SJSA1 (cell line): ENCODE measurements at places on chromosomes 1 and 21. TPM values are rescaled to one million over a fixed set of nuclear protein-coding genes. Genes with fewer than 3 reads are reported as not detected.

DNA sequence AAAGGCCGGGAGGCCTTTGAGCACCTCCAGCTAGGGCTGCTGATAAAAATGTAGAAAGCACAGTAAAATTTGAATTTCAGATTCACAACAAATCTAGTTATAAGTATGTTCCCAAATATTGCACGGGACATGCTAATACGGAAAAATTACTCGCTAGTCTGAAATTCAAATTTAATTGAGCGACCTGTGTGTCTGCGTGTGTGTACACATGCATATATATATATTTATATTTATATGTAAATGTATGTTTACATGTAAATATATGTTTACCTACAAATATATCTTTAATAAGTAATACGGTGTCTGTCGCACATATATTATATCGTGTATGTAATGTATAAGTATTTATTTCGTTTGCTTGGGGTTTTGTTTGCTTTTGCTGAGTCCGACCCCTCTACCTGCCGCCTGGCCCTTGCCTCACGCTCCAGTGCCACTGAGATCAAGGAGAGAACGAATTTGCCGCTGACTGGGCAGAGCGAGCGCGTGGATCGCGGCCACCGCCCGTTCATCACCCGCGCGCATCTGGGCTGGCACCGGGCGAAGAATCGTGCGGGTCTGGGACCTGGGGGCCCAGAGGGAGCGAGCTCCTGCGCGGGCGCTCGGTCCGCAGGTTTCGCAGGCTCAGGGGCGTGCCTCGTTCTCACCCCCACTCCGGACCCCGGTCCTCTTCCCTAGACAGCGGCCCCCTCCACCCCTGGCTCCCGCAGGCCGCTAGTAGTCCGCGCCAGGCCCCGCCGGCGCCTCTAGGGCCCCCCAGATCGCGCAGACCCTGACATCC, 534 bp upstream of the WRAP73 start:
- no peak overlapping the region for H3K27ac ChIP-seq
- peaks cover 29% of the 10 kb centered on the region for H3K27me3 ChIP-seq
- DNase-seq, result no peak
- H3K4me1 ChIP-seq, result peaks cover 14% of the 10 kb centered on the region
- peaks cover 17% of the 10 kb centered on the region for H3K36me3 ChIP-seq
- H3K4me3 ChIP-seq, result peak overlapping the region; percentile 73

- DNase-seq, result no peak
- H3K36me3 ChIP-seq, result peaks cover 6% of the 10 kb centered on the region
- H3K4me1 ChIP-seq, result peaks cover 6% of the 10 kb centered on the region; the same call in 1 of the 2 replicates
- no peak overlapping the region for H3K27ac ChIP-seq
- H3K27me3 ChIP-seq, result no peaks in the 10 kb centered on the region
- H3K4me3 ChIP-seq, result no peak overlapping the region
These were observed 19.7 kb downstream of the KPNA6 start for GRCh38 chr1:32127409-32128198.

- no peaks in the 10 kb centered on the region for H3K36me3 ChIP-seq
- DNase-seq, result peak; percentile 51
- H3K4me3 ChIP-seq, result no peak overlapping the region
- no peak overlapping the region for H3K27ac ChIP-seq
These were observed 3.3 kb downstream of the NCMAP start for GRCh38 chr1:24558902-24559791.

GRCh38 chr1:25051906-25052305, 121.8 kb upstream of the RUNX3 start:
- no peaks in the 10 kb centered on the region for H3K36me3 ChIP-seq
- H3K27ac ChIP-seq, result no peak overlapping the region
- H3K4me3 ChIP-seq, result no peak overlapping the region
- no peak for DNase-seq
- no peaks in the 10 kb centered on the region for H3K27me3 ChIP-seq

DNA sequence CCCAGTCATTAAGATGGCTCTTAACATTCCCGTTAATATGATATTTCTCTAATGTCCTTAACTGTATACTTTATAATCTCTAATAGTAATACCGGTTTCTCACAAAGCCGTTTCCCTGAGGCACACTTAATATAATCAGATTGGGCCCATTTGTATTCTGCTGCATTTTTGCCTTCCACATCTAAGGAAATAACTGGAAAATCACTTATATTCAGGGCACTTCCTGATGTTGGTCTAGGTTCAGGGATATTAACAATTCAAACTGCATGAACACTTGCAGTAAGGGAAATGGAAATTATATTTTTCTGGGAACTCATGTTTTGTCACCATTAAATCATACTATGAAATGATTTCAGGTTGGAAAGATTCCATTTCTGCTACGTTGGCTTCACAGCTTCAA, 119.8 kb downstream of the TPR start:
- H3K27ac ChIP-seq, result no peak overlapping the region
- DNase-seq, result no peak
- no peaks in the 10 kb centered on the region for H3K36me3 ChIP-seq

DNA sequence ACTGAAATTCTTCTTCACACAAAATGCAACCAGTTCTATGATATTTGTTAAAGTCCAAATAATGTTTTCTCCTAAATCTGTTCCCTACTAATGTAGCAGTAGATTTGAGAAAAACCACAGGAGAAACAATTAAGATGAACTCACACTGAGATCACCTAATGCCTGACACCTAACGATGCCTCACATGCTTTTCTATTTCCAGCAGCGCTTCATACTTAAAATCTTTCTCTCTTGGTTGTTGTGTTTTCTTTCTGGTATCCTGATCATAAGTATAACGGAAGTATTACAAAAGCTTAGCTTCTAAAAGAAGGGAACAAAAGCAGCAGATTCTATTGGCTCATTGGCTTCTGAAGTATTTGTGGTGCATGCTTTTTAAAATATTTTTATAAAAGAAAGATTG, 267.2 kb upstream of the SGIP1 start:
- no peak overlapping the region for H3K4me3 ChIP-seq
- peak overlapping the region; percentile 54 for H3K27ac ChIP-seq
- no peak for DNase-seq

- no peaks in the 10 kb centered on the region for H3K36me3 ChIP-seq
- no peaks in the 10 kb centered on the region for H3K27me3 ChIP-seq
- no peak overlapping the region for H3K27ac ChIP-seq
- no peak overlapping the region for H3K4me3 ChIP-seq
- no peaks in the 10 kb centered on the region for H3K4me1 ChIP-seq
- no peak for DNase-seq
These were observed 115.6 kb downstream of the PTBP2 start for GRCh38 chr1:96837057-96837780.

GRCh38 chr1:26998429-26999300, 5.2 kb downstream of the TRNP1 start:
- H3K4me1 ChIP-seq, result peaks cover 63% of the 10 kb centered on the region
- H3K36me3 ChIP-seq, result peaks cover 13% of the 10 kb centered on the region; the same call in 1 of the 2 replicates
- 0 out of 2 replicates have a peak, but pooled peaks cover 6% of the 10 kb centered on the region for H3K27me3 ChIP-seq
- H3K4me3 ChIP-seq, result no peak overlapping the region
- DNase-seq, result peak; percentile 46
- H3K27ac ChIP-seq, result peak overlapping the region; percentile 95

GRCh38 chr1:150881331-150882070, 5.1 kb upstream of the ARNT start:
- no peaks in the 10 kb centered on the region for H3K36me3 ChIP-seq
- no peak for DNase-seq
- H3K27me3 ChIP-seq, result peaks cover 5% of the 10 kb centered on the region
- H3K4me3 ChIP-seq, result no peak overlapping the region
- 0 out of 2 replicates have a peak, but pooled peaks cover 5% of the 10 kb centered on the region for H3K4me1 ChIP-seq
- no peak overlapping the region for H3K27ac ChIP-seq

GRCh38 chr1:52739699-52740467, 13.6 kb downstream of the ZYG11B start:
- H3K4me1 ChIP-seq, result no peaks in the 10 kb centered on the region
- no peak overlapping the region for H3K27ac ChIP-seq
- H3K4me3 ChIP-seq, result no peak overlapping the region

DNA sequence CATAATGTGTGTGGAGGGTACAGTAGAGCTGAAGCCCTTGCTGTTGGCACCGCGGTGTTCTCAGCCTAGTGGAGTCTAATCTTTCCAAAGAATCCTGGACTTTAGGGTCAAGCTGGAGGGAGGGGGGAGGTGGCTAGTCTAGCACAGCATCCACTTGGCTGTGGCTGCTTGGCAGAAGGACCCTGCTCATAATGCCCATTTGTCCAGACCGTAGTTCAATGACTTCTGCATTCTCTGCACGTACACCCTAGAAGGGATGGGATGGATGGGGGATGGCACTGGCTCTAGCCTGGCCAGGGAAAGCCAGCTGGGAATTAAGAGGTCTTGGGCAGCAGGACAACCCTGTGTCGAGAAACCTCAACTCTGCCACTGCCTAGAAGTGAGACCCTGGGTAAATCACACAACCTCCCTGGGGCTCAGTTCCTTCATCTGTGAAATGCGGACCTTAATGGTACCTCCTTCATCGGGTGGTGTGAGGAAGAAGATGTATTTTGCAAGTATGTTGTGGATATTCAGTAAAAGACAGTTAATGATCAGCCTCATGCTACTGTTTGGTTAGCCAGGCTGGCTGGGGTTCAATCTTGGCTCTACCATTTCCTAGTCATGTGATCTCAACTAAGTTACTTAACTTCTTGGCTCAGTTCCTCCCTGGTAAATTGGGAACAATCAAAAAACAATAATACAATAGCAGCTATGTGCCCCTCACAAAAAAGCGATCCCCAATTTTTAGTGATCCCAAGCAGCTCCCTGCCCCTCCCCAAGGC, 27.2 kb upstream of the CLIC4 start:
- H3K4me3 ChIP-seq, result no peak overlapping the region
- H3K4me1 ChIP-seq, result peaks cover 57% of the 10 kb centered on the region
- no peaks in the 10 kb centered on the region for H3K27me3 ChIP-seq
- H3K27ac ChIP-seq, result peak overlapping the region; percentile 77; the same call in 1 of the 2 replicates
- no peaks in the 10 kb centered on the region; the same call in 1 of the 2 replicates for H3K36me3 ChIP-seq

GRCh38 chr1:37656881-37657280, 22.2 kb upstream of the RSPO1 start:
- H3K4me3 ChIP-seq, result no peak overlapping the region
- H3K27me3 ChIP-seq, result peaks cover 37% of the 10 kb centered on the region
- H3K27ac ChIP-seq, result no peak overlapping the region
- no peak for DNase-seq
- no peaks in the 10 kb centered on the region for H3K36me3 ChIP-seq
- H3K4me1 ChIP-seq, result no peaks in the 10 kb centered on the region

DNA sequence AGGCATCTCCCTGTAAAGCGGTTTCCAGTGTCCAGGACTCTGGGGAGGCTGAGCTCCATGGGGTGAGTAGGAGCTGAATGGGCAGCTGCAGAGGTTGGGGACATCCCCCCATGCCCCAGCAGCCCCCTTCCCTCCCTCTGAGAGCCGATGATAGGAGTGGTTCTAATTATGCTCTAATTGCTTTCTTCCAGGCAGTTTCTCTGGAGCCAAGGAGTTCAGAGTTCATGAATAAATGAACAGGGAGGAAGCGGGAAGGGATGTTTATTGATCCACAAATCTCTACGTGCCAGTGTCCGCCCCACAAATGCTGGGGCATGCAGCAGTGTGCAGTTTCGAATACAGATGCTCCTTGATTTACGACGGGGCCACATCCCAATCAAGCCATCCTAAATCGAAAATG, 15.6 kb downstream of the NKAIN1 start:
- H3K27ac ChIP-seq, result no peak overlapping the region
- peaks cover 3% of the 10 kb centered on the region; the same call in 1 of the 2 replicates for H3K27me3 ChIP-seq
- H3K4me1 ChIP-seq, result no peaks in the 10 kb centered on the region
- H3K4me3 ChIP-seq, result no peak overlapping the region
- H3K36me3 ChIP-seq, result no peaks in the 10 kb centered on the region

- no peaks in the 10 kb centered on the region for H3K27me3 ChIP-seq
- DNase-seq, result no peak
- no peaks in the 10 kb centered on the region; the same call in 1 of the 2 replicates for H3K36me3 ChIP-seq
- H3K4me3 ChIP-seq, result peak overlapping the region; percentile 35
These were observed 34.0 kb upstream of the RUNX3 start for GRCh38 chr1:24963943-24964693.

GRCh38 chr21:40235528-40235927, 368.3 kb downstream of the PCP4 start:
- no peaks in the 10 kb centered on the region for H3K4me1 ChIP-seq
- DNase-seq, result no peak
- H3K27me3 ChIP-seq, result no peaks in the 10 kb centered on the region
- no peak overlapping the region for H3K27ac ChIP-seq

GRCh38 chr1:99869304-99869703, 19.1 kb downstream of the AGL start:
- no peak overlapping the region for H3K27ac ChIP-seq
- DNase-seq, result no peak
- no peaks in the 10 kb centered on the region for H3K27me3 ChIP-seq
- H3K4me3 ChIP-seq, result no peak overlapping the region
- no peaks in the 10 kb centered on the region for H3K4me1 ChIP-seq

DNA sequence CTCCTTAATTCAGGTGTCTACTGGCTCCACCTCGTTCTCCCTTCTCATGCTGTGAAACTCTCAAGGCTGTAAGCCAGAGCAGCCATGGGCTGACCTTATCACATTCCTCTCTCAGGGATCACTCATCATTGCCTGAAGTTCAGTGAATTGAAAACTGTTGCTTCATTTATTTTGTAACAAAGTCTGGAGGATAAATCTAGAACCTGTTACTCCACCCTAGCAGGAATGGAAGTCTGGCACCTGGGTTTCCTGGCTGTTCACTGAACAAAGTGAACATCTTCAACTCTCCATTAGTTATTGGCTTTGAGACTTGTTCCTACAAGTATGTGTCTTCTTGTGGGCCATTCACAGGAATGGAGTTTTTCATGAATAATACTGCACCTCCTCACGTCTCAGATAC, 584.1 kb downstream of the PTPRU start:
- H3K4me1 ChIP-seq, result no peaks in the 10 kb centered on the region; the same call in 1 of the 2 replicates
- no peaks in the 10 kb centered on the region for H3K36me3 ChIP-seq
- no peak for DNase-seq
- no peak overlapping the region for H3K27ac ChIP-seq
- H3K27me3 ChIP-seq, result peaks cover 6% of the 10 kb centered on the region; the same call in 1 of the 2 replicates
- H3K4me3 ChIP-seq, result no peak overlapping the region

DNA sequence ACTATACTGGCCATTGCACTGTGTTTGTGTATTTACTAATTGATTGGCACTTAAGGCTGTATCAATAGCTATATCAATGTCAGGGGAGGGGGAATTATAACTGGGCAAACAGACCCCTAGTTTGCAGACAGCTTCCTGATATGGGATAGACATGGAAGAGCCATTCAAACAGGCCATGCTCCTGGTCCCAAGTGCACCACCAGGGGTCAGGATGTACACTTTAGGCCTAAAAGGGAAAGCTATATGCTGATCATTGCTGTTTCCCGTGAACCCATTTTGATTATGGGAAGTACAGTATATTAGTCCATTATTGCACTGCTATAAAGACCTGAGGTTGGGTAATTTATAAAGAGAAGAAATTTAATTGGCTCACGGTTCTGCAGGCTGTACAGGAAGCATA, 124.9 kb upstream of the BACE2 start:
- H3K4me3 ChIP-seq, result no peak overlapping the region
- no peak overlapping the region for H3K27ac ChIP-seq
- no peaks in the 10 kb centered on the region for H3K36me3 ChIP-seq
- H3K27me3 ChIP-seq, result no peaks in the 10 kb centered on the region
- H3K4me1 ChIP-seq, result no peaks in the 10 kb centered on the region
- no peak for DNase-seq

Gene CORT
- 1.7 TPM in 1 of 2 replicates, not detected in the other for total RNA-seq

Gene ALG14
- 1.5 and 2.1 TPM in 2 replicates for total RNA-seq

Gene CYP4X1
- total RNA-seq, result not detected in 2 replicates

Gene PCP4
- total RNA-seq, result not detected in 2 replicates

Gene C1orf116
- total RNA-seq, result 0.03 TPM in 1 of 2 replicates, not detected in the other

Gene PLEKHA6
- 0.16 and 0.76 TPM in 2 replicates for total RNA-seq

Gene AP4B1
- total RNA-seq, result 17.3 and 23.4 TPM in 2 replicates

Gene AMY1C
- total RNA-seq, result not detected in 2 replicates

Gene RUNX3
- total RNA-seq, result 7.3 and 8.8 TPM in 2 replicates

Gene TMEM81
- 2.1 and 2.3 TPM in 2 replicates for total RNA-seq

Gene SIPA1L2
- 9.9 and 10.4 TPM in 2 replicates for total RNA-seq

Gene LGR6
- total RNA-seq, result not detected in 2 replicates

Gene CROCC
- total RNA-seq, result 11.2 and 21.7 TPM in 2 replicates

Gene HRNR
- 0.03 TPM in 1 of 2 replicates, not detected in the other for total RNA-seq

Gene GUCA2A
- total RNA-seq, result not detected in 2 replicates

Gene CR1
- not detected in 2 replicates for total RNA-seq

Gene ASTN1
- 0.06 and 0.13 TPM in 2 replicates for total RNA-seq

Gene KCNK1
- total RNA-seq, result 0.09 TPM in 1 of 2 replicates, not detected in the other
